CD4-positive, alpha-beta T cell treated with Interleukin-2 at 100 ng/mL for 4 hours (primary cell): ENCODE measurements at places on chromosomes 5 and 9.
A peak's percentile ranks its signal among the peaks of the same experiment; 100 is the strongest.

GRCh38 chr9:121820286-121821005, 169.0 kb downstream of the DAB2IP start:
- DNase-seq: no peak

GRCh38 chr9:11559001-11559776, 946.4 kb upstream of the PTPRD start:
- no peak for DNase-seq

DNA sequence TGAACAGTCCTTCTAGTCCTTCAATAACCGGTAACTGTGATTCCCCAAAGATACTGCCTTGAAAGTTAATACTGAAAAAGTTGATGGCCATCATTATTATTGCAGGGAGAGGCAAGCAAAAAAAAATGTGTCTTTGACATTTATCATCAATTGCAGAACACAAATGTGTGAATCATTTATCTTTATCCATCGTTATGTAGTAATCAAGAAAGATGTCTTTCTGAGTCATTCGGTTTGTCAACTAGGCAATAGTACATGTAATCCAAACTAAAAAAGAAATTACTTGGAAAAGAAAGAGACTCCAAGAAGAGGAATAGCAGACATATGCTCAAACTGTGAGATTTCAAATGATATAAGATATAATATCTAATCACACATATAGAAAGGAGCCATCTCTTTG, 473.0 kb downstream of the CETN3 start:
- no peak for DNase-seq

DNA sequence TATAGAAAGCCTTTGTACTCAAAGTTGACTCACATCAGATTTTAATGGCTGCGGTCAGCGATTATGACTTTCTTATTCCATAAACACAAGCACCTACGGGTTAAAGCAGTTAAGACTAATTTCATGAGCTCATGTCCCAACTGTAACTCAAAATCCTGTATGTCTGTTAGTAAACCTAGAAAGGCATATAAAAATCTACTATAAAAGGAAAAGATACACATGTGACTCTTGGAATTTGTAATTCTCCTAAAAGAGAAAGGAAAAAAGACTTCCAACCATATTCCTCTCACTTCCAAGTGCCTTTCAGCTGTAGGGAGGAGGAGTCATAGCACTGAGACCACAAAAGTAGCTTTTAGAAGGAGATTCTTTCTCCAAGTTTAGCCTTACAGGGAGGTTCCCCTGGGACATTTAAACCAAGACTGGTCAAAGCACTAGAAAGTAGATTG, 129.1 kb downstream of the EBF1 start:
- no peak for DNase-seq

- DNase-seq: no peak
Observed at GRCh38 chr5:132103969-132104391, 30.4 kb downstream of the CSF2 start.

GRCh38 chr5:123454259-123454911, 31.2 kb upstream of the CEP120 start:
- DNase-seq: no peak

- peak; percentile 24 for DNase-seq
Observed at GRCh38 chr5:78162253-78162862, 132.1 kb downstream of the AP3B1 start.

- no peak for DNase-seq
Observed at GRCh38 chr9:91001146-91001611, 199.6 kb downstream of the SYK start.
